ENCODE measurements at places on chromosomes 2 and 18.

- no peak for DNase-seq
Observed at GRCh38 chr18:25876330-25876948, 214.0 kb downstream of the SS18 start.

DNA sequence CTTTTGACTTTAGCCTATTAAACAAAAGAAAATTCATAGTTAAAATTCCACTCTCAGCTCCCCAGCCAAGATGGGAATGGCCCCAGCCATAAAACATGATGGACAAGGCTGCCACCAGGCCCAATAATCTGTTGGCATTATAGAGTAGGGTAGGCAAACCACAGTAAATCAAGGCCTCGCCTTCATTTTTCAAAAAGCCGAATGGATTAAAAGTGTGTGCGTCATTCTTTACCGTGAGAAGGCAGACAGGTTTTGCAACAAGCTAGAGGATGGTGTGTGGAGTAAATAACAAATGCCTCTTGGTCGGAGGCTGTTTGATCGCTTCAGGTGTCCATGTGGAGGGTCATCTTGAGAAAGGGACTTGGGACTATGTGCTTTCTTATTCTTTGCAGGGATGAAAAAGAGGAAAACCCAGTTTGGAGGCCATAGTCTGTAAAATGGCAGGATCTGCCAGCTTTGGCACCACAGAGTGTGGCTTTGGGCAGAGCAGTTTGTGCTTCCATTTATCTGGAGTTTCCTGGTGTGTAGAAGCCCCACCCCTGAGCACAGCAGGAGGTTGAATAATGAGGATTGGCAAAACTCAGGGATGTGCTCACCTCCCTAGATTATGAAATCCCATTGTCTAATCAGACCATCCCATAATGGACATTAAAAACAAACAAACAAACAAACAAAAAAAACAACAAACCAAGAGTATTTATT, 57.1 kb upstream of the ITGB6 start:
- no peak for DNase-seq

- no peak for DNase-seq
Observed at GRCh38 chr2:220660277-220661145, 911.6 kb downstream of the EPHA4 start.

- DNase-seq: peak; percentile 48
Observed at GRCh38 chr2:98734823-98735260, 3.9 kb upstream of the MGAT4A start.

DNA sequence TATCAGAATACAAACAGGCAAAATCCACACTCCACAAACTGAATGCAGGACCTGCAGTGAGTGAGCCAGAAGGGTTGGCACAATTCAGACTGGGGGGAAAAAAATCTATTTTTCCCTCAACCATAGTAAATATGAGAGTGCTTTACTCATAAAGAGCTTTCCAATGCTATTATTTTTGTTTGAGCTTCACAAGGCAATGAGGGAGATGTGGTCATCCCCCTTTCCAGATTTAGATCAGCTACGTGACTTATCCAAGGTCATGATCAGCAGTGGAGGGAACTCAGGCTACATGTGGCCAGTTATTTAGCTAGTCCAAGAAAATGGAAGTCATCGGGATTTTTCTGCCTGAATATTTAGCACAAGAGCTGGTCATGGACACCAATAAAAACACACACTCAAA, 120.4 kb upstream of the KLF7 start:
- DNase-seq: no peak

DNA sequence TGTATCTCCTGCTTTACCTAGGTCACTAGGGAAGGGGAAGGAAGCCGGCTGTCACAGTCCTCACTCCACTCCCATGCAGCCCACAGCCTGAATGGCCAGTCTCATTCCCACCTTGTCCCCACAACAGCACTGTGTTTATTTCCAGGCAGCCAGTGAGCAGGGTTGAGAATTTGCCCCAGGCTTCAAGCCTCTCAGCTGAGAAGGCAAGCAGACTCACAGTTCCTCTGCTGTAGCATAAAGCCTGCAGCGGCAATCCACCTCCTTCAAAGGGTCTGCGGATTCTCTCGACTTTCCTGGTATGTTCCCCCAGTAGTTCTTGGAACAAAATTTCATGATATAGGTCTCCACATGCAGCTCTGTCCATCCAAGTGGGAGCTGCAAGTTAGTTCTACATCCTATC, 262.9 kb upstream of the GULP1 start:
- DNase-seq: no peak

- DNase-seq: no peak
Observed at GRCh38 chr2:237330541-237330940, 83.4 kb downstream of the COL6A3 start.

DNA sequence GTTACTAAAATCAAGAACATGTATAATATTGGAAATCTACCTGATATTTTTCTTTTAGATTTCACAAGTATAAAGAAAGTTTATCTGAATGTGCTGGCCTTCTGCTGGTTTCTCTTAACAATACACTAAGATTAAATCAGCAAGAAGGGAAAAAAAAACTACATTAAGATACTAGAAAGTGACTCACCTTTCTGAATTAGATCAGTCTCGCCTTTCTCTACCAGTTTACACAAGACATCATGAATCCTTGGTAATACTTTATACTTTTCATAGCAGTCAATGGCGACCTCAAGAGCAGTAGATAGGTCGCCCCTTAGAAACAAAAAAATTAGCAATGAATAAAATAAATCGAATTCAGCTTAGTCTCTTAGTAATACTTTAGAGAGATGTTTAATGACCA, 61.2 kb downstream of the LRPPRC start:
- DNase-seq: no peak

DNA sequence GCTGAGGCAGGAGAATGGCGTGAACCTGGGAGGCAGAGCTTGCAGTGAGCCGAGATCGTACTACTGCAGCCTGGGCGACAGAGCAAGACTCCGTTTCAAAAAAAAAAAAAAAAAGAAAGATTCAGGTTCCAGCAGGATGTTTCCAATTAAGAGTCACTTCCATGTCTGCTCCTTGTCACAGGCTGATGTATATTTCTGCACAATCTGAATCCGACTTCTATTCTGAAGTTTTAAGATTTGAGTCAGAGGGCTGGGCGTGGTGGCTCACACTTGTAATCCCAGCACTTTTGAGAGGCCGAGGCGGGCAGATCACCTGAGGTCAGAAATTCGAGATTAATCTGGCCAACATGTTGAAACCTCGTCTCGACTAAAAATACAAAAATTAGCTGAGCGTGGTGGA, 24.7 kb downstream of the SNRPD1 start:
- DNase-seq: no peak

DNA sequence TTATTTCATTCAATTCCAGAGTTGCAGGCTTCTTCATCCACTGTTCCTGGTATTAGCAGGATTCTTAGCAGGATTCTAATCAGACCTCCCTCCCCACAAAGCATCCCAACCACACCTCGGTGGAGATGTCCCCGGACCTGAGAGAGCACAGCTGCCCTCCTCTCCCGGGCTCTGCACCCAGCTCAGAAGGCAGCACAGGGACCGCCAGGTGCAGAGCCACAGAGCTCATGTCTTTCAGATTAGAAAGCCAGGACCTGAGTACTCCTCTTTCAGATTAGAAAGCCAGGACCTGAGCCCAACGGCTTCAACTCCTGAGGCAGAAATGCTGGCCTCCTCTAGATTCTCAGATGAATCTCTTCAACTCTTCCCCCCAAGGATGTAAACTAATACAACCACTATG, 152.3 kb downstream of the MYO5B start:
- DNase-seq: no peak

DNA sequence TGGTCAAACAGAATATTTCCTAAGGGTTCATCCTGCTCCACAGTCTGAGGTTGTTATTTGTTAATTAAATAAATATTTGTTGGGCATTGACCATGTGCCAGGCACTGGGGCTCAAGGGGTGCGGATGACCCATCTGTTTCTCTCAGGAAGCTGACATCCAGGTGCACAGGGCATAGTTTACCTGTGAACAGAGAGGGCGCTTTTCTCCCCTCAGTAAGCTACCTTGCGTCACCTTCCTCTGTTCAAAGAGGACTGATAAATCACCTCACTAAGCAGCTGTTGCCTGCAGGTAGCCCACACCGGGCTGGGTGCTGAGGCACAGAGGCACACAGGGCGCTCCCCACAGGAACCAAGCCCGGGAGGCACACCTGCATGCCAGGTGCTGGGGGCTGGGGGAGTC, 41.6 kb downstream of the SH3RF3 start:
- DNase-seq: no peak

- no peak for DNase-seq
Observed at GRCh38 chr2:43842866-43843226, 4.1 kb downstream of the ABCG8 start.

GRCh38 chr2:37544591-37545031, 126.8 kb downstream of the CDC42EP3 start:
- no peak for DNase-seq

DNA sequence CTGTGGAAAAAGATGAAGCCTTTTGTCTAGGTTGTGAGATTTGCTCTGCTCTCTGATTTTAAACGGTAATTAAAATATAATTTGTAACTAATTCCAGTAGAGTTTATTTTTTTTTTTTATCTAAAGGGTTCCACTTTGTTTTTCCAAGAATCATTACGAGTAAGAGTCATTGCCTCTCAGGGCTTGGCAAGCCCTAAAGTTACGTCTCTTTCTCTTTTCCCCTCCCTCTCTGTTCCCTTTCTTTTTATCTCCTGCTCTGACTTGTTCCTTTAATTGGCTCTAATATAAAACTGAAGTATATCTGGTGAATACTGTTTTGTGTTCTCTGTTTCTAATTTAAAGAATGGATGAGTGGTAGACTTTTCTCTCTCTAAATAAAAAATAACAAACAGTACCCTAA, 75.8 kb downstream of the CALCRL start:
- DNase-seq: no peak

DNA sequence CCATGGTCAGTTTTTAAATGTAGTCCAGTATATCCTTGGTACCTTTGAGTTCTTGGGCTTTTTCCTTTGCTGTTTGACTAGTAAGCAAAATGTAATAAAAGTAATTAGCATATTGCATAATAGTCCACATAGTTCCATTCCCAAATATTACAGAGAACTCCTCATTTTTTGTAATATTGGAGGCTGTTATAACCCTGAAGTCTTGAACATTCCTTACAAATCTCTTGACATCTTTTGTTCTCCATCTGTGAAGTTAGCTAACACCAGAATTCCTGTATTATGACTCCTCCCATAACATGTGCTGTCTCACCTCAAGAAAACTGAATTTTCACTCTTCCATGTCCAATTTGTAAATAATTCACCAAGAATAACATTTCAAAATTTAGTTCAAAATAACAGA, 17.1 kb downstream of the CREB1 start:
- no peak for DNase-seq

DNA sequence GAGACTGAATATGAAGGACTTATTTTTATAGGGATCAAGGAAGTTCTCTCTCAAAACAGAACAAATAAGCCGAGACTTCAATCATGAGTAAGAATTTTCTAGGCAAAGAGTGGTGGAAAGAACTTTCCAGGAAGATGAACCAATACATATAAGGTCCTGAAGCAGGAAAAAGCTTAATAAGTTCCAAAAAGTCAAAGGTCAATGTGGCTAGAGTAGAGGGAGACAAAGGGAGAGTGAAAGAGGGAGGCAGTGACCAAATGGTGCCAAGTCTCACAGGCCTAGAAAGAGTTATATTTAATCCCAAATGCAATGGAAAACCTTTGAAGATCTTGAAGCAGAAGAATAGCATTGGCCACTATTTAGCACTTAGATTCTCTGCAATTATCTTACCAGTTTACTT, 56.0 kb downstream of the PDE11A start:
- DNase-seq: no peak

Data from CD4-positive, CD25-positive, alpha-beta regulatory T cell (primary cell).